D721Med (cell line): ENCODE measurements at places on chromosomes 12 and 14.

DNA sequence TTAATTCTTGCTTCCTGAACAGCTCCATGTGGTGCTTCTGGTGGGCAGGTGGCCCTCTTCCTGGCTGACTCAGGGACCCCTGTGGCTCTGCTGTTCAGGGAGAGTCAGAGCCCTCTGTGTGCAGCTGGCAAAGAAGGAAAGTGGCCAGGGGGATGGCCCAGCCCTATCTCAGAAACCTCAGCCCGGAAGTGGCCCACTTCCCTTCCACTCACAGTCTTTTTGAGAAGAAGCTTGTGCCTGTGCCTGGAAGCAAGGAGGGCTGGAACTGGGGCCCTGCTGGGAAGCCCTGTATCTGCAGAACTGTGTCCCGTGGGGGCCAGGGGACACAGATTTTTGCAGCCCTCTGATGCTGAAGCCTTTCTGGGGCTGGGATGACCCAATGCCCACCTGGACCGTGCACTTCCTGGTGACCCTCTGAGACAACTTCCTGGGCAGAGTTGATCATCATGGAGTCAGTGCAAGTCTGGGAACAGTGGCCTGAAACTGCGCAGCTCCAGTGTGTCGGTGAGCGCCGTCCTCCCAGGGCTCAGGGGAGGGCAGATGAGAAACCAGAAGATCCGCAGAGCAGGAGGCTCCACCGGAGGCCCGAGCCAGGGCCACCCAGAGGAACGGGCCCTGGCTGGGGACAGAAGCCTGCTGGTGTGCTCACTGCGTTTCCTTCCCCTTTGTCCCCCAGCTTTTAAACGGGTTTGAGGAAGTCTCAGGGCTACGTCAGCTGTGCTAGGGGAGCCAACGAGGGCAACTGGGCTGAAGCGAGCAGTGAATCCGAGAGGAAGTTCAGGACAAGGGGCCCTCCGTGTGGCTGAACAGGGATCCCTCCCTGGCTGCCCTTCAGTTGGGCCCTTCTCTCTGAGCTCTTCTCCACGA is 217.4 kb upstream of the RTL1 start:
- DNase-seq, result no peak

- DNase-seq, result no peak
Measured at GRCh38 chr12:41436076-41436475, 248.0 kb downstream of the PDZRN4 start.

DNA sequence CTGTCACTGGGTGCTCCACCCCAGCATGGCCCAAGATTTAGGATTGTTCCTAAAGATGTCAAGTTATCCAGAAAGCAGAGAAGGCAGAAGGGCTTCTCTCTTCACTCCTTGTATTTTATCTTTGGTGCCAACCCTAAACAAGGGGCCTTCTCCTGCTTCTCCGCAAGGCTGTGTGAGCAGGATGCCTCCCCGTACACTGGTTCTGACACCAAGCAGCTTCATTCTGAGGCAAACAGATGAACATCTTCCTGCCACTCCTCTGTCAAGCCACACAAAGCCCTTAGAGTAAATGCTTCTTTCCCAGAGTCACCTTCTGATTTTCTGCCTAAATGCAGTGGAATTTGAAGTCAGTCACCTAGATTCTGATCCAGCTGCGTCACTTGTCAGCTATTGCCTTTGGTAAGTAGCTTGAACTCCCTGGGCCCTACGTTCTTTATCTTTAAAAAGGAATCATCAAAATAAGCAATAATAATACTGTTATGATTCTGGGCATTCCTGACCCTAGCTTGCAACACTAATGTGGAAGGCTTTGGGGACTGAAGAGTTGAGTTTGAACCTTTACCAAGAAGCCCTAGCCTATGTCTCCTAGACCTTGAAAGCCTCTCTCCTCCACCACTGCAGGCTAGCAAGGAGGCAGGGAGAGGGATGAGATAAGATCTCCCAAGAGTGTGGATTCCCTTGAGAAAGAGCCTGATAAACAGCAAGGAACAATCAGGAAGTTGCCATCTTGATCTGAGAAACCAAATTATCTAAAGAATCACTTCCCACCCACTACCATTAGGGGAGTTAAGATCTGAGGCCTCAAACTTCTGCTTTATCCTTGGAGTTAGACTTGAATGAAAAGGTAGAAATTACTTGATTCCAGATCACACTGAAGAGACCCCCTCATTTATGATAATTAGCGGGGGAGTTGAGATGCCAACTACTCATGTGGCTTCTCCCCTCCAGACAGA is 5.7 kb downstream of the KRT73 start:
- no peak for DNase-seq

- no peak for DNase-seq
Measured at GRCh38 chr12:51817027-51817953, 31.2 kb downstream of the FIGNL2 start.

DNA sequence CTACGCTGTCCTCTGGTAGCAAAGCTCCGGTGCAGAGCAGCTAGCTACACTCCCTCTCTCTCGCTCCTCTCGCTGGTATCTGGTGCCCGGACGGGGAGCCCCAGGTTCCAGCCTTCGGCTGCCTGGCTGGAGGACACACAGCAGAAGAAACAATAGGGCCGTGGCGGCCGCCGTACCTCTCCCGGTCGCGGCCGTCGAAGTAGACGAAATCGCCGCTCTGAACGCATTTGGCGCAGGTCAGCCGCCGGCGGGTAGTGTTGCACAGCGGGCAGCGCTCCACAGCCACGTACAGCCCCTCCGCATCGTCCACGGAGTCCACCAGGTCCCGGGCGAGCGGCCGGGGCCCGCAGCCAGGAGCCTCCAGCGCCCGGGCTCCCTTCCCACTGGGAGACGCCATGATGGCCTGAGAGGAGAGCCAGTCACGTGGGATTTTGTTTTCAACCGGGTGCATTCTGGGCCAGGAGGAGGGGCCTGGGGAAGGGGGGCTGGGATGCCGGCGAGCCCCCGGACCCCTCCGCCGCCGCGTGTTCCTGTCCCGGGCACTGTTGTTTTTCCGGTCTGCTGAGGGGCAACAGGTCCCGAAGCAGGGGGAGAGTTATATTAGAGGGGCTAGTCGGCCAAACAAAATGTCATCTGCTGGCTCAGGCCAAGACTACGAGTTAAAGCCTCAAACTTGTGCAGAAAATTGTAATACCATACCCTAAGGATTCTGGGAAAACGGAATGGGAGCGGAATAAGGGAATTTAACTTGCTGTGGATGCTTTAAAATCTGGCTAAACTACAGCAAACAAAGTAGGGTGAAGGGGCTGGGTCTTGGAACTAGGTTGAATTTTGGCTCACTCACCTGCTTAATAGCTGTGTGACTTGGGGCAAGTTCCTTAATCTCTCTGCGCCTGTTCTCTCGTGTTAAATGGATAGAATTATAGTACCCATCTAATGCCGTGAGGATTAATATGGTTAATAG is at the start of gene ATG14:
ATG14 (minus strand) TSS at position 405 of the 964 bp plus-strand sequence; CDS start at position 397, 8 bp downstream.
- peak; percentile 65 for DNase-seq

GRCh38 chr14:69260861-69261564 is 1.1 kb downstream of the GALNT16 start:
- peak; percentile 84 for DNase-seq

DNA sequence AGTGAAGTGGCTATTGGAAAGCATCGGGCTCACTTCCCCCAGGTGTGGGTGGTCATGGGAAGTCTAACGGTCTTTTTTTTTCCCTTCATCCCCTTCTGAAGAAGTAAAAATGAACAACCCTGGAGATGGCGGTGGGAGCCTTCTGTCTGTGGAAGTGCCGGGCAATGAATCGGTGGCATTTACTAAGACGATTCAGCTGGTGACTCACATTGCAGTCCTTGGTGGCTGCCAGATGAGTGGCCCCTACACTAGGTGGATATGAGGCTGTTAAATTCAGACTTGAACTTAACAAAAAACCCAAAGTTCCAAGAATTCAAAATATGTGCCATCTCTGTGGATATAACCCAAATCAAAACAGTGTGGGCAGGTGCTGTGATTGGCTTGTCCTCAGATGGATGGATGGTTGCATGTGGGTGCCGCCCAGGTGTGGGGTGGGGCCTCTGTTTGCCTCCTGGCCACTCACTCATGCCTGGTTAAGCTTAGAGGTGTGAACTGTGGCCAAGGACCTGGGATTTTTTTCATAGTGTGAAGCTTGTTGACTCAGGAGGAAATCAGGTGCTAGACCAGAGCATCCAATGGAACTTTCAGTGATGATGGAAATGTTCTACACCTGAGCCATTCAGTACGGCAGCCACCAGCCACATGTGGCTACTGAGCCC is 176.7 kb upstream of the NOS1 start:
- DNase-seq, result no peak

DNA sequence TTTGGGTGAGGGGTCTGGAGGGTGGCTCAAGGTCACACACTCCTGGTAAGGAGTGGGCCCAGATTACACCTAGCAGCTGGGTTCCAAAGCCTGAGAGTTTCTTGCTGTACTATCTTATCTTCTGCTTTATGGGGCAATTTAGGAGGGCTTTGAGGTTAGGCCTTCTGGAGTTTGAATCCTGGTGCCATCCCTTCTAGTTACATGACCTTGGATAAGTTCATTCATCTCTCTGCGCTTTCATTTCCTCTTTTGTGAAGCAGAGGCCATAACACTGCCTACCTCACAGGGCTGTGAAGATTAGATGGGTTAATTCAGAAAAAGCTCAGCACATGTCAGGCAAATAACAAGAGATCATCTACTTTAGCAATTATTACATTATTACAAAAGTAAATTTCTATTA is 7.4 kb upstream of the KRT77 start:
- DNase-seq, result no peak

- DNase-seq, result no peak
Measured at GRCh38 chr14:74613211-74613914, 1.3 kb upstream of the LTBP2 start.

- no peak for DNase-seq
Measured at GRCh38 chr14:31083781-31084180, 57.6 kb upstream of the STRN3 start.

DNA sequence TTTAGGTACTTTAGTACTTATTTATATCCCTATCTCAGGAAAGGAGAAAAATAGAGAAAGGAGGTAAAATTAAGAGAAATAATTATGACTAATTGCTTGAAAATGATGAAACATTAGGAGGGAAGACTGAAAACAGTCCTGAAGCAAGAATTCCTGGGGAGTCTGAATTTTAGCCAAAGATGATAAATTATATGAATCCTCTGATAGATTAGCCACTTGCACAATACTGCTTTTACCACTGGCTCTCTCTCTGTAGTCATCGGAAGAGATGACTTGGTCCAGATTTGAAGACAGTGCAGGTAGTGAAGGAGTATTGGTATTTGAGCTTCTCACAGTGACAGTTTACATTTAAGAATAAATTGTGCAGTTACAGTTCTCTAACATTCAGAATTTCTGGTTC is 83.8 kb upstream of the CLEC14A start:
- DNase-seq, result no peak

GRCh38 chr12:94309373-94309772 is 150.3 kb downstream of the CEP83 start:
- DNase-seq, result no peak

GRCh38 chr12:55909513-55909884 is 18.2 kb downstream of the PYM1 start:
- DNase-seq, result no peak

DNA sequence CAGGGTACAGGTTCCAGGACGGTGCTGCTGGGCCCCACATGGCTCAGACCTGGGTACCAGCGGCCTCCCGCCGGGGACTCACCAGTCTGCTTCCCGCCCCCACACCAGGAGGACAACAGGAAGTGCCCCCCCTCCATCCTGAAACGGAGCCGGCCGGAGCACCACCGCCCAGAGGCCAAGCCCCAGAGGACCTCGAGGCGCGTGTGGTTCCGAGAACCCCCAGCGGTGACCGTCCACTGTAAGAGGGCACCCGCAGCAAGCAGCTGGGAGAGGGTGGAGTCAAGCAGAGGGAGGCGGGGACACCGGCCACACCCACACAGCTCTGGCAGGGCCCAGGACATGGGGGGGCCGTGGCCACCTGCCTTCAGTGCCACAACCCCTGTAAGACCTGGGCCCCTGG is 8.1 kb downstream of the C14orf180 start:
- no peak for DNase-seq

- DNase-seq, result no peak
Measured at GRCh38 chr14:99157246-99157645, 114.8 kb downstream of the BCL11B start.

GRCh38 chr14:89288114-89288513 is 128.9 kb downstream of the FOXN3 start:
- no peak for DNase-seq

DNA sequence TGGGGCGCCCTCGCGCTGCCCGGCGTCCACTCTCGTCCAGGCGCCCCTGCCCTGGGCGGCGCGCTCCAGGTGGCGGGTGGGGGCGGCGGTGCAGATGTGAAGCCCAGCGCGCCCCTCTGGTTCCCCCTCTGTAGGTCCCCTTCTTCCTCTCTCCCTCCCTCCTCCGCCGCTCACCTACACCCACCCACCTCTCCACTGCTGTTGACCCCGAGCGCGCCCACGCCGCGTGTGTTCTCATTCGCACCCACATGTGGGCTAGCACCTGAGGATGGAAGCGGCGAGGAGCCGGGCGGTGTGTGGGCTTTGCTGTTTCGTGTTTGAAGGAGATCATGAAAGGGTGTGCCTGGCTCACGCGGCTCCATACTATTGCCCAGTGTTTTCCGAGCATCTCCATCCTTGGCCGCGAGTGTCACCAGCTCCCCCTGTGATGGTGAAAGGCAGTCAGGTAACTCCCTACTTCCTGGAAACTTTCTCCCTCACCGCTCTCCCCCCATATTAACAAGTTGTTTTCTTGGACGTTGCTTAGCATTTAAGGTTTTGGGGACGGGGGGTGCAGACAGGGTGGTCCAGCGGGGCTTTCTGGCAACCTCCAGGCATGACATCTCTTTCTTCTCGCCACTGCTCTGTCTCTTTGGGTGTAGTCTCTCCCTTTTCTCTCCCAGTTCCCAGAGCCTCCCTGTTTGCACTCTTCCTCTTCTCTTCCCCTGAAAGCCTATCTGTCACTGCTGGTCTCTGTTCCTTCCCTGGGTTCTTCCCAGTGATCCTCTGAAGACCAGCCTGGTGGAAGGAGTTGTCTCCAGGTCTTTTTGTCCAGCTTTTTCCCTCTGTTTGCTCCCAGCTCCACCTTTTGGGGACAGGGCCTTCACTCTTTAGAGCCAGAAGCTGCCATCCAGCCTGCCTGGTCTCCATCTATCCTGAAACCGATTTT is 1.6 kb downstream of the CACNA1C start:
- no peak for DNase-seq

- DNase-seq, result no peak
Measured at GRCh38 chr12:53733051-53733806, 6.0 kb upstream of the CALCOCO1 start.

- DNase-seq, result no peak
Measured at GRCh38 chr12:62331306-62331705, 71.1 kb downstream of the USP15 start.

DNA sequence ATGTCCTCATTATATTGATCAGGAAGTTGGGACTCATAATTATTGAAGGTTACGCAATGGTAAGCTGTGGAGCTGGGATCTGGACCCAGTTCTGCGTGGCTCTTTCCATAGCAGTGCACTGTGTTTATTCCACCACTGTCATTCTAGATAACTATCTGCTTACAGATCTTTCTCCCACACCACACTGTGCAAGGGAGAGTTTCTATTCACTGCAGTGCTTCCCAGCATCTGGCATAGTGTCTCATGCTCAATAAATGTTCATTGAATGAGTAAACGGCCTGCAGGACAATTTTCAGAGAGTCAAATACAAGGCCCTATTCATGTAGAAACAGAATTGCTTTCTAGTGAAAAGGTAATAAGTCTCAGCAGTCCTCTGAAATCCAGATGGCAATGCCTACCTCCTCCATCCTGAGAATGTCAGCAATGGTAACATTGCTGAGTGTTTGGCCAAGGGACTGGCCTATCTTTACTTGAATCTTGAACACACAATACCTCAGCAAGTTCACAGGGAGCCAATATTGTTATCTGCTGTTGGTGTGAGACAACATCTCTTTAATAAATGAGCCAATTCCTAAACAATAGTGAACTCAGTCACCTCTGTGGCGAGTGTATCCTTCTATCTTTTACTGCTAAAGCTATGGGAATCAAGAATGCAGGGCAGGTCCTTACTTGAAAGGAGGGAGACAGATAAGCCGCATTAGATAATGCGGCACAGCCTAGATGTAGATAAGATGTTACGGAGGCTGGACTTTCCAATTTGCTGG is 332.4 kb upstream of the PRICKLE1 start:
- DNase-seq, result no peak
